ENCODE measurements at places on chromosomes 12 and 14.
A peak's percentile ranks its signal among the peaks of the same experiment; 100 is the strongest.

DNA sequence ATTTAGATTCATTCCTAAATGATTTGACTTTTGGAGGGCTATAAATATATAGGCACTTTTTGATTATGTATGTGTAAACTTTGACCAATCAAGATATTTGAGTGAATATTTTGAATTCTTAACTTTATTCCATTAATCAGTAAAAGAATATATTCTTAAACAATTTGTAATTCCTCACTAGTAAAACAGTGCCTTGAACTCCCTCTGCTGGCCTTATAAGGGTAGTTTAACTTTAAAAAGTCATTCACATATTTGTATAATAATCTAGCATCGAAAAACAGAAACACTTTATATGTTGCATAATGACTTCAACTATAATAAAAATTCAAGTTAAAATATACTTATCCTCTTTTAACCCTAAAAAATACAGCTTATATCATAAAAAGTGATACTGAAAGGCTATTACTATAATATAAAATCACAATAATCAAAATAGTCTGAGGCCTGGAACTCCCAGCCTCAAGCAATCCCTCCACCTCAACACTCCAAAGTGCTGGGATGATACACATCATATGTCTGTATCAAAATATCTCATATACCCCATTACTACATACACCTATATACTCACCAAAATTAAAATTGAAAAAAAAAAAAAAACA, 31.2 kb downstream of the CCDC59 start:
- DNase-seq, result no peak

DNA sequence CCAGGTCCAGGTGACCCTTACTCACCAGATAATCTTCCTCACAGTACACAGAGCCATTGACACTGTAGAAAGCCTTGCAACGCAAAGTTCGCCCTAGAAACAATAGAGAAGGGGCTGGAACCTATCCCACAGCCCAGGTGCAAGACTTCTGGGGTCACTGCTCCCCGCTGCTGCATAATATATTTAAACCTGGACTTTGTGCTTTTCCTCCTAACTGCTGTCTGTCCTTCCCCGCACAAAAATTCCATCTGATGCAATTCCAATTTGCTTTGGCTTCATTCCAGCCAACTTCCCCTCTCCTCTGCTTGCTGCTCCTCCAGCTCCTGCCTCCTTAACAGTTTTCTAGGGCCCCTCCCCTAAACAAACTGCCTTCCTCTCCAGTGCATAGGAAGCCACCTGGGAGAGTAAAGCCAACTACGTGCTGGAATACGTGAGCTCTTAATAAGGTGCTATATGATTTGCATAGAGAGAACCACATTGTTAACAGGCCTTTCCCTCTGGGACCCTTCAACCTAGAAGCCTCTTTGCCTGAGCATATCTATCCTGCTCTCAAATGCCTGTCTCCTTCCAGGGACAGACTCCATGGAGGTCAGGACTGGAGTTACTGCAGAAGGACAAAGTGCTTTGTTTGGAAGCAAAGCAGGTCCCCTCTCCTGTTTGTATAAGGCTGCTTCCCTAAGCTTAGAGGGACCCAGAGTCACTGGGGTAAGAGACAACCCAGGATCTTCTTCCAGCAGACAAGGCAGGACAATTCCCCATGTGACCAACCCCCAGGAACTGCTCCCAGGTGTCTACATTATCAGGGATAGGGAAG, 5.5 kb downstream of the AJUBA start:
- DNase-seq, result no peak

DNA sequence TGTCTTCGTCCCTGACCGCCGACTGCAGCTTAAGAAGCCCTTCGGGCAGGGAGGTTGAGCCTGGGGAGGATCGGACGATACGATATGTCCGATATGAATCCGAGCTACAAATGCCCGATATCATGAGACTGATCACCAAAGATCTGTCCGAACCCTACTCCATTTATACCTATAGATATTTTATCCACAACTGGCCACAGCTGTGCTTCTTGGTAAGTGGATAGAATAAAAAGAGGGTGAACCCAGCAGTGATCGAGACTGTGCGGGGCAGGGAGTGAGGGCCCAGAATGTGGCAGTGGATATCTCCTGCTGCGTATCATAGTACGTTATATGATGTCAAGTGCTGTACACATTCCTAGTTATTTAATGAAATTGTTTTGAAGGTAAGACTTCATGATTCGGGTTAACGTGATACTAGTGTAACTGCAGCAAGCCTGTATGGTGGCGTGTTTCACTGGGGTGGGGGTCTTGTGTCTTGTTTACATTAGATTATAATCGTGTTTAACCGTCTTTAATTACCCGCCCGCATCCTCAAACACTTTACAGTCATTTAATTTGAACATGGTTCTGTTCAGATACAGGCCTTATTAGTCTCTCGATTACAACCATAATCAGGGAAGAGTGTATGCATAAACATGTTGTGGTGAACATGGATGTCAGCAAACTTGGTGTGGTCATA, 1.3 kb downstream of the NAA30 start:
- DNase-seq, result no peak

DNA sequence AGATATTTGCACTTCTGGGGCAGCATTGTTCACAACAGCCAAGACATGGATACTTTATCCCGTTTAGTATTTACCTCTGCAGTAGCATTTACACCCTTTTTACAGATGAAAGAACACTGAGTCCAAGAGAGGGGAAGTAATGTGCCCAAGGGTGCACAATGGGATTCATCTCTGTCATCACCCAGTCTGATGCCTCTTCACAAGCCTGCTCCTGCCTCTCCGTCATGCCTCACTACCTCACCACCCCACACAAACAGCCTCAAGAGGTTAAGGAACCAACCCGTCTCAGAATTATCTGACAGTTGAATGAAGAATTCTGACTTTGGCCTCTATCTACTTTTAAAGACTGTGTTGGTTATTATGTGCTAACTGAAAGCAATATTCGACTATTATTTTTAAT, 368.4 kb downstream of the ATP23 start:
- DNase-seq, result no peak

GRCh38 chr12:120240495-120240833, 25.1 kb downstream of the PXN start:
- no peak for DNase-seq

- DNase-seq, result no peak
These were observed 249.2 kb downstream of the C12orf50 start for GRCh38 chr12:87779858-87780498.

- DNase-seq, result no peak
These were observed 174.5 kb downstream of the TSPAN9 start for GRCh38 chr12:3251691-3252090.

DNA sequence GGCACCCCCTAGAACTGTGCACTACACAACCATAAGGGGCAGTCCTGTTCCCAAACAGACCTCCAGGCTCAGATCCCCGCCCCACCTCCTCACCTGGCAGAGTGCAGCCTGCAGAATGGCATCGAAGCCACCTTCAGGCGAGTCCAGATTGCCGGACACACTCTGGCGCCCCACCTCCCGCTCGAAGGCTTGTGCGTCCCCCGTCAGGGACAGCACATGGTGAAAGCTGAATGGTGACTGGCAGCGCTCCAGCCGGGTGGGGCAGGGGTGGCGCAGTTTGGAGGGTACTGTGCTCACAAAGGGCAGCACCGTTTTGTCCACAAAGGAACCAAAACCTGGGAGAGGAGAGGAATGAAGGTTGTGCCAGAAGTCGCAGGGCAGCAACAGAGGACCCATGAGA, 10.6 kb downstream of the ITGB7 start:
- DNase-seq, result no peak

DNA sequence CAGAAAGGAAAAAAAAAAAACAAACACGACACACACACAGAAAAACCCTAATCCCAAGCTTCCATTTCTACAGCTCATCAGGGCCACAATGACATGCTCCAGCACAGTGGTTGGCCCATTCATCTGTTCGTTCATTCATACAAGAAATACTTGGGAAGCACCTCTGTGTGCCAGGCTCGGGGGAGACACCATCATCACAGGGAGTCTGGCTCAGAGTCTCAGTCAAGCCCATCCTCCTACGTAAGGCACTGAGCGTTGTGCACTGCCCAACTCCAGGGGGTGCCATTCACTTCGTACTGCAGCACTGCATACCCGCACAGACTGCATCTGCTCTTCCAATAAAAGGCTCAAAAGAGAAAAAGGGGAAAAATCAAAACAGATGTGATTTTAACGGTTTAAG, 15.3 kb downstream of the VPS37B start:
- no peak for DNase-seq

DNA sequence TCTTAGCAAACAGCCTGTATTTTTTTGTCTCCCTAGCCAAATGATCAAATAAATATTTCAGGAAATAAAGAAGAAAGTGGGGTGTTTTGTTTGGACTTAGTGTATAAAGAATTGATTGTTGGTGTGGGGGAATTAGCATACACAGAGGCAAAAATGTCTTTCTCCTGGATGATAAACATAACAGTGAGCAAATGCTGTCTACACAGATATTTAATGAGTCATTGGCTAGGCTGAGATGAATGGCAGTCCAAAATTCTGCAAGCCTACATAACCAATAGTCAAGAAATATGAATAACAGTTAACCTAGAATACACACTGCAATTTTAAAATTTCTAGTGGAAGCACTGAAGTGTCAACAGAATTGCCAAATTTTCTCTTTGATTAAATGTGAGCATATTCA, 35.8 kb downstream of the MYF5 start:
- no peak for DNase-seq

DNA sequence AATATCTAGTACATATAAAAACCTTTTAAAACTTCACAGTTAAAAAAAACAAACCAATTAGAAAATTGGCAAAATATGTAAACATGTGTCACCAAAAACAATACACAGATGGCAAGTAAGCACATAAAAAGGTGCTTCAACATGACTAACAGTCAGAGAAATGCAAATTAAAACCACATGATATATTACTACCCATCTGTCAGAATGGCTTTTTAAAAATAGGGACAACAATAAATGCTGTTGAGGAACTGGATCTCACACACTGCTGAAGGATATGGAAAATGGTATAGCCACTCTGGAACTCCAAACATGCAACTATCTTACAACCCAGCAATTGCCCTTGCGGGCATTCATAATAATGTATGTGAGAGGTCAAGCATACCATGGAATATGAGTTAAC, 1153.6 kb downstream of the FLRT2 start:
- no peak for DNase-seq

DNA sequence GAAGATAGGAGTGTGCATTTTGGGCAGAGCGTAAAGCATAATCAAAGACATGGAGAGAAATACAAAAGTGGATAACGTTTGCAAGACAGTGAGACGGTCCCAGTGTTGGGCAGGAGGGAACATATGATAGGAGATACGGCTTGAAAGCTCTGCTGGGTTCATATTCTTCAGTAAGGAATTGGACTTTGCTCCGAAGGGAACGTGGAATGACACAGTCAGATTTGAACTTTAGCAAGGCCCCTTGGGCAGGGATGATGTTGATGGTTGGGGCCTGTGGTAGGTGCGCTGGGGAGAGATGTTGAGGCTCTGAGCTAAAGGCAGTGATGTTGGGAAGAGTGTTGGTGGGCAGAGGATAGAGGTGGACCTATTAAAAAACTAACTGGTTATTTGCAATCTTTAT, 143.5 kb upstream of the TBX3 start:
- no peak for DNase-seq

DNA sequence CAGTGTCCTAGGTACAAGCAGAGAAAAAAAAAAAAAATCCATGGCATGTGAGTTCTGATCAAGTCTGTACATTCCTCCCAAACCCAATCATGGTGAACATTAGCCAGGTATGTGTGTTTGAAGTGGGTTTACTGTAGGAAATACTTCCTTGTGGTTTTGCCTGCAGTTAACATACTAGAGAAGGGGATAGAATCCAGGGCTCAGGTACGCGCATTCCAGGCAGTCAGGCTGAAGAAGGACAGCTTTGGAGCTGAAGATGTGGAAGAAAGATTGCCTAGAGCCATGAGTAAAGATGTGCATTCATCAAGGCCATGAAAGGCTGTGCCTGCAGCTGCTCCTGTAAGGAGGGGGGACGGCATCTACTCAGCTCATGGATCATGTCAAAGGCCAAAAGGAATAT, 88.2 kb upstream of the NTF3 start:
- DNase-seq, result no peak

DNA sequence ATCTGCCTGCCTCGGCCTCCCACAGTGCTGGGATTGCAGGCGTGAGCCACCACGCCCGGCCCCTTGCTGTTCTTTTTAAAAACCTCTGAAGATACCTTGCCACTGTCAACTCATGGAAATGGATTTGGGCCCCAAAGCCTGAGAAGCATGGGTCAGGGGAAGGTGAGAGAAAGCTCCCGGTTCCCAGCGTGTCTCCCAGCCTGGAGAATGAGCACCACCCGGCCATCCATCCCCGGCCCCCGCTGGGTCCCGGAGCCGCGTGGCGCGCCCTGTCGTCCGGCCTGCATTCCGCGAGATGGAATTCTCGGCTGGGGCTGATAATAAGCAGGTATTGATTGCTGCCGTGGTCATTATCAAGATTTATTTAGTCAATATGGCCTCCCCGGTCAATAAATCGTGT, 126.5 kb upstream of the MYL2 start:
- no peak for DNase-seq

DNA sequence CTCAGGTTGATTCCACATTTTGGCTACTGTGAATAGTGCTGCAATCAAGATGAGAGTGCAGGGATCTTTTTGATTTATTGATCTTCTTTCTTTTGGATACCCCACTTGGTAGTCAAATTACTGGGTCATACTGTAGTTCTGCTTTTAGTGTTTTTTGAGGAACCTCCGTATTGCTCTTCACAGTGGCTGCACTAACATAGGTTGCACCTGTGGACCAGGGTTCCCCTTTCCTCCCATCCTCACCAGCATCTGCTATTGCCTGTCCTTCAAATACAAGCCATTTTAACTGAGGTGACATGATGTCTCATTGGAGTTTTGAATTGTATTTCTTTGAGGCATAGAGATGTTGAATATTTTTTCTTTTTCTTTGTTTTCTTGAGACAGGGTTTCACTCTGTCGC, 152.5 kb upstream of the TMEM132C start:
- DNase-seq, result no peak

DNA sequence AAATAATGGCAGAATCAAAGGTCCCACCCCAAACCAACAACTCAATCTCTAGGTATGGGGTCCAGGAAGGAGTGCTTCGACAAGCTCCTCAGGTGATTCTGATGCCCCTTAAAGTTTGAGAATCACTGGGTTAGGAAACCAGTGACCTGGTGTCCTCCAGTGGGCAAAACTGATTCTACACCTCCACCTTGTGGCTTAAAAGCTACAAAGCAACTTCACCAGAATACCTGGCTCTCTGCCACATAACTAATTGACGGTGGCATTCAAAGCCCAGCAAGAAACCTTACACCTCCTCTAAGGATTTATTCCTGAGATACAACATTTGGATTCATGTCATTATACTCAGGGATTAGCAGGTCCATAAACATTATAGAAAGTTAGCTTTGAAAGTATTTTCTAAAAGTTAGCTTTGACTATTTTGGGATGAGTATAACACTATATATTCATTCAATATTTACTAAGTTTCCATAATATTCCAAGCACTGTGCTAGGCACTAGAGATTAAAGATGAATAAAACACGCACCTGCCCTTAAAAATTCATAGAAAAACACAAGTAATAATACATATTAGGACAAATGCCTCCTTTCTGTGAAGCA, 45.4 kb downstream of the DCAF5 start:
- no peak for DNase-seq

- DNase-seq, result no peak
These were observed 44.9 kb upstream of the NCOR2 start for GRCh38 chr12:124612410-124612680.

GRCh38 chr14:53523226-53523625, 370.1 kb upstream of the DDHD1 start:
- no peak for DNase-seq

GRCh38 chr12:20483776-20484175, 115.4 kb downstream of the PDE3A start:
- no peak for DNase-seq

- peak; percentile 40 for DNase-seq
These were observed 7.6 kb upstream of the PFDN5 start for GRCh38 chr12:53287741-53288216.

GRCh38 chr12:75007133-75007532, 202.5 kb downstream of the KCNC2 start:
- no peak for DNase-seq
